Tibial nerve (tissue), 4 donors: ENCODE measurements at places on chromosomes 4 and X. TPM values are rescaled to one million over a fixed set of nuclear protein-coding genes. Genes with fewer than 3 reads are reported as not detected.
A peak's percentile ranks its signal among the peaks of the same experiment; 100 is the strongest.

DNA sequence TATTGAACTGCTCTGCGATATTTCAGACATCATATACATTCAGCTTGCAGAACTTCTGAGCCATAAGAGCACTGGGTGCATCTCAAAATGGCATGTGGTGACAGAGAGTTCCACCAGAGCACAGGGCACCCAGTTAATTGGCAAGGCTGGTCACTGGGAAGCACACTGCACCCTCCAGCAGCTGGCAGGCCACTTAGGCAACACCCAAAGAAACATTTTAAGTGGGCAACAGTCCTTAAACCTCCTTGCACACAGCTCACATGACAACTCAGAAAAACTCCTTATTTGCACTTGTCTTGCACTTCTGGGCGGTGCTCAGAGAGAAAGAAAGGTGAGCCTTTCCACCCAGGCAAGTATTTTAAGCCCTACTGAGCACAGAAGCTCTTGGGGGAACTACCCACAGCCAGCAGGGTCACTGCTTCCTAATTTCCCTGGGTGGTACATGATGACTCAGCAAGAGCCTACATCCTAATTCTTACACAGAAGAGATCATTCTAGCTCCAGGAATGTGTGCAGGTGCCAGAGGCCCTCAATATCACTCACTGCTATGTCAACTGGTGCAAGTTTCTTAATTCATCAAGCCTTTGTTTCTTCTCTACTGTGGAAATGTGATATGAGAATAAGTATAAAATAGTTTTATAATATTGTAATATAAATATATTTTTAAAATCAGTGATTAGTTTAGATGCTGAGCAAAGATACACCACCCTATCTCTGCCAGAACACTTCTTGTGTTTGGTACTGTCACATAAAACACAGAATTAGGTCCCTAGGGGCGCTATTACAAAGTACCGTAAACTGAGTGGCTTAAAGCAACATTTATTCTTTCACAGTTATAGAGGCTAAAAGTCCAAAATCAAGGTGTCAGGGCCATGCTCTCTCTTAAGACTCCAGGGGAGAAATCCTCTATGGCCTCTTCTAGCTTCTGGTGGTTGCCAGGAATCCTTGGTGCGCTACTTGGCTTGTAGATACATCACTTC lies 155.1 kb upstream of the PPARGC1A start:
- H3K4me1 ChIP-seq, result no peaks in the 10 kb centered on the region
- DNase-seq, result no peak
- no peak overlapping the region for H3K27ac ChIP-seq
- H3K4me3 ChIP-seq, result no peak overlapping the region

DNA sequence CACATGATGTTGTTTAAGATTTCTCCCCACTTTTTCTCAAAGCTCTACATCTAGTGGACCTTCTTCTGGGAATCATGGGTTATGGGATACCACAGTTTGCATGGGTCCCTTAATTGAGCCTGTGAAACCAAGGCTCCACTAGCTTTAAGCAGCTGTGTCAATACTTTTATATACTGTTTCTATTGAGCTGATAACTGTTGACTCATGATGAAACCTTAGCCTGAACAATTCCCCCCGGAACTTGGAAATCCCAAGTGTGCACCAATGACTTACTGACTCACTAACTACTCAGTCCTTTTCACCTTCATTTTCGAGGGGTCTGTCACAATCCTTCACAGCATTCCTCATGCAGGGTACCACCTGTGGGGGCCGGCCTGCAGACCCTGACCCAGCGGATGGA lies 12.7 kb upstream of the SPIN4 start:
- no peaks in the 10 kb centered on the region for H3K27me3 ChIP-seq
- H3K27ac ChIP-seq, result no peak overlapping the region
- no peaks in the 10 kb centered on the region for H3K4me1 ChIP-seq
- H3K36me3 ChIP-seq, result no peaks in the 10 kb centered on the region

GRCh38 chrX:97639526-97639925 lies 755.8 kb downstream of the RPA4 start:
- no peak overlapping the region for H3K27ac ChIP-seq
- H3K36me3 ChIP-seq, result no peaks in the 10 kb centered on the region
- no peak overlapping the region for H3K4me3 ChIP-seq
- no peaks in the 10 kb centered on the region for H3K27me3 ChIP-seq
- no peak for DNase-seq
- H3K4me1 ChIP-seq, result no peaks in the 10 kb centered on the region

SYTL4 gene
- 71.9 TPM for total RNA-seq

- H3K27ac ChIP-seq, result no peak overlapping the region
- no peak overlapping the region for H3K4me3 ChIP-seq
- no peak for DNase-seq
- H3K36me3 ChIP-seq, result no peaks in the 10 kb centered on the region
Observed at GRCh38 chrX:139920316-139920715, 12.5 kb downstream of the ATP11C start.

LRCH2 gene
- 5.7 TPM for total RNA-seq

DNA sequence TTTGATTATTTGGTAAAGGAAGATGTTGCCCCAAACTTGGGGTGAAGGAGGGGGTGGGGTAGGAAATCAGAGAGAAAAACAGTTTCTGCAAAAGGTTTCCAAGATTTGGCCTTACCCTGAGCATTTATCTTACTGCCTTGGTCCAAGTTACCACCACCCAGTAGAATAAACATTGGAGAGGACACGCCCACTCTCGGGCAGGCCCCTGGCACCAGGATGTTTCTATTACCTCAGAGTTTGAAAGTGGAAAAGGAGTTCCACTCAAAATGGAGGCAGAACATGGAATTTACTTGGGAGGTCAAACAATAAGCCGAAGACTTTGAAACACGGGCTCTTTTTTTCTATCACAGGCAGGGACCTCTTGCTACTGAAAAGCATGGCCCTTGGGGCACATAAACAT lies 113.7 kb downstream of the CHRNA9 start:
- H3K27me3 ChIP-seq, result no peaks in the 10 kb centered on the region
- no peak for DNase-seq
- no peaks in the 10 kb centered on the region for H3K36me3 ChIP-seq
- no peaks in the 10 kb centered on the region for H3K4me1 ChIP-seq
- H3K27ac ChIP-seq, result no peak overlapping the region

- H3K27ac ChIP-seq, result no peak overlapping the region
- no peaks in the 10 kb centered on the region for H3K36me3 ChIP-seq
- no peak for DNase-seq
- no peak overlapping the region for H3K4me3 ChIP-seq
- no peaks in the 10 kb centered on the region for H3K4me1 ChIP-seq
Observed at GRCh38 chr4:77044461-77045150, 31.2 kb downstream of the CCNI start.

RHOXF2B gene
- not detected for total RNA-seq

TMEM156 gene
- total RNA-seq, result 0.66 TPM

GPR82 gene
- total RNA-seq, result 0.22 TPM

GRCh38 chr4:81207828-81208227 lies 7.2 kb downstream of the PRKG2 start:
- H3K27me3 ChIP-seq, result no peaks in the 10 kb centered on the region
- no peaks in the 10 kb centered on the region for H3K36me3 ChIP-seq
- DNase-seq, result no peak
- H3K27ac ChIP-seq, result no peak overlapping the region
- H3K4me1 ChIP-seq, result no peaks in the 10 kb centered on the region

GRCh38 chr4:126715681-126716080 lies 917.1 kb upstream of the INTU start:
- no peak overlapping the region for H3K27ac ChIP-seq
- no peaks in the 10 kb centered on the region for H3K36me3 ChIP-seq
- DNase-seq, result no peak
- no peak overlapping the region for H3K4me3 ChIP-seq
- H3K27me3 ChIP-seq, result no peaks in the 10 kb centered on the region

DNA sequence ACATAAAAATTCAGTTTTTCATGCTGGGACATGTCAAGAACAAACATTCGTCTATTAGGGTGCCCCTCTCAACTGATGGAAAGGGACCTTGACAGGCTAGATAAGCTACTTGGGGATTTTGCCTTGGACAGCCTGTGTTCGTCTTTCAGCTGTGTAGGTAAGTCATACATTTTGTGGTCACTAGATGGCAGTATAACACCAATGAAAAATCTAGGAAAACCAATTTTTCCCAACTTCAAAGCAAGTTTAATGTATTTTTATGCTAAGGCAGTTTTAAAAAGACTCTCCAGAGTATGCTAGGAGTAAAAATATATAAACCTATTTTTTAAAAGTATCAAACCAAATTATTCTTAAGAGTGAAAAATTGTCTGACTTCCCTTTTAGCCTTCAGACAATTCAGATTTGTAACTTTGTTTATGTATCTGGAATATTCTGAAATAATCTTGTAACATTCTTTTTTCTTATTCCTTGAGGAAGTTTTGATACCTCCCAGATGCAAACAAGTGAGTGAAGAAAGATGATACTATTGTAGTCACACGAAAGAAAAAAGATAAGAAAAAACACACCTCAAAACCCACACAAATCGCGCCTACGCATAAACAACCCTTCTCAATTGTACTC lies 158.3 kb downstream of the CPE start:
- peak; percentile 16 for DNase-seq
- no peaks in the 10 kb centered on the region for H3K4me1 ChIP-seq
- H3K27ac ChIP-seq, result no peak overlapping the region

MTMR8 gene
- 1.4 TPM for total RNA-seq

TBC1D1 gene
- total RNA-seq, result 55.3 TPM

NDUFC1 gene
- 21.3 TPM for total RNA-seq

RGN gene
- 2.5 TPM for total RNA-seq

PABPC1L2B gene
- total RNA-seq, result not detected

EVC2 gene
- total RNA-seq, result 26.7 TPM

DMRTC1 gene
- not detected for total RNA-seq

DNA sequence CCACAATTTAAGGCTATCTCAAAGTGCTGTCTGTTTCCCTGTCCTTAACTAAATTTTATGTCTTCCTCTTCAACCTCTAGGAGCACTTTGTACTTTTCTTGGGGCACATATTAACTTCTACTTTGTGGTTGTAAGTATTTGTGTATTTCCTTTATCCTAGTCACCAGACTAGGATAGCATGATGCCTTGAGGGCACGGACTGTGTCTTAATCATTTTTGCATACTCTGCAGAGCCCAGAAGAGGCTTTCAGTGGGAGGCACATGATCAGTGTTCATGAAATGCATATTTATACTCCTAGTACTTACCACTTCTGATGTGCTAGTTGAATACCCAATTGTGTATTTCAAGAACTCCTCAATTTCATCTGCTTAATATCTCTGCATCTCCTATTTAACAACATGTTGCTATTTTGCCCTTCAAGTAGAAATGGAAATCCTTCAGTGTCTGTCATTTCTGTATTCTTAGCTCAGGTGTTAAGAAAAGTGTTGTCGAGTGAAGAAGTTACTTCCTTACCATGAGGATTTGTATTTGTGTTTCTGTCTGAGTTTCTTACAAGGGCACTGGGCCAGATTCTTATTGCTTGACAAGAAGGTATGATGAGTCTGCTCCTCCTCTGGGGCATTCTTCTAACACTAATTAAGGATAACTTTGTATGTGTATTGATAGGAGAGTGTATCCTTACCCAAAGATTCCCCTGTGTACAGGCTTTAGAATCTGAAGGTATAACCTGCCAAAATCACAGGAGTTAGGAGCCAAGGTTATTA lies 28.3 kb upstream of the PGRMC2 start:
- H3K36me3 ChIP-seq, result peaks cover 6% of the 10 kb centered on the region
- DNase-seq, result no peak
- H3K4me1 ChIP-seq, result no peaks in the 10 kb centered on the region

- no peaks in the 10 kb centered on the region for H3K4me1 ChIP-seq
- H3K27me3 ChIP-seq, result no peaks in the 10 kb centered on the region
- H3K27ac ChIP-seq, result no peak overlapping the region
- no peak overlapping the region for H3K4me3 ChIP-seq
Observed at GRCh38 chr4:20616848-20617247, 83.4 kb upstream of the PACRGL start.

DNA sequence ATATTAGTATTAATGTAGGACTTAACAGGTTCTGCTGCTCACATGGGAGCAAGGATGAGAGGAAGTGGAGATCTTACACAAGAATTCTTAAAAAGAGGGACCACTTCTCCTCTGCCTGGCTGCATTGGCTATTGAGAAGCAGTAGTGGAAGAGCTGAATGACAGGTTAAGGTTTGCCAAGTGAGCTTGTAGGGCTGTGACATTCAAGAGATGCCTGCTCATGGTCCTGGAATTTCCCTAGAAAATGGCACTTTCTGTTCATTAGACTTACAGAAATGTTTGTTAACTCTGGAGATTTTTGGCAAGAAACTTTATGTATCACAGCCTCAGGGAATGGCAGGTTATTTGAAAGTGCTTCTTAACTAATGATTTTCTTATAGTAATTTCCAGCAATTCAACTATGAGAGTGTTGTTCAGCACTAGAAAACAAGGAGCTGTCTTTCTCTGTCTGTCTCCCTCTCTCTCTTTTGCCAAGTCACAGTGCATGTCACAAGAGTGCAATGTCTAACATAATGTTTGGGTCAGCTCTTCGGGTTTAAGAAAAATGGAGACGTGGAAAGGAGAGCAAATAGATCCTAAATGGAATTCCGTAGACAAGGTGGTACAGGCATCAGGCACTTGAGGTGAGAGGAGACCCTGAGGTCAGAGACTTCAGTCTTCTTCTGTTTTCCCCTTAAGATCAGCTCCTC lies 8.3 kb upstream of the NAP1L5 start:
- H3K27me3 ChIP-seq, result no peaks in the 10 kb centered on the region
- H3K36me3 ChIP-seq, result no peaks in the 10 kb centered on the region
- no peaks in the 10 kb centered on the region for H3K4me1 ChIP-seq
- no peak overlapping the region for H3K4me3 ChIP-seq
- peak overlapping the region; percentile 2 for H3K27ac ChIP-seq

DNA sequence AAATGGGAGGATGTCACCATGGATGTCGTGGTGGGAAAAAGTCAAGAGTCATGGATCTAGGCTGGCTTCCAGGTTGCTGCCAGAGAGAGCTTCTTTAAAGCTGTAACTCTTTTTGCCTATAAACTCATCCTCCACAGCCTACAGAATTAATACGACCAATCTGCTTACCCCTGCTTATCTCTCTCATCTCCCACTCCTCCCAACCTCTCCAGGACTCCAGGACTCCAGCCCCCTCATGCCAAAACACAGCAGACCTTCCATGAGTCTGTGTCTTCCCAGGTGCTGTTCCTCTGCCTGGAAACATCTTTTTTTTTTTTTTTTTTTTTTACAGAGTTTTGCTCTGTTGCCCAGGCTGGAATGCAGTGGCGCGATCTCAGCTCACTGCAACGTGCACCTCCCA lies 15.3 kb upstream of the SLC10A4 start:
- H3K27ac ChIP-seq, result no peak overlapping the region
- no peaks in the 10 kb centered on the region for H3K27me3 ChIP-seq
- no peaks in the 10 kb centered on the region for H3K36me3 ChIP-seq
